ENCODE measurements at places on chromosomes 5 and 9.

DNA sequence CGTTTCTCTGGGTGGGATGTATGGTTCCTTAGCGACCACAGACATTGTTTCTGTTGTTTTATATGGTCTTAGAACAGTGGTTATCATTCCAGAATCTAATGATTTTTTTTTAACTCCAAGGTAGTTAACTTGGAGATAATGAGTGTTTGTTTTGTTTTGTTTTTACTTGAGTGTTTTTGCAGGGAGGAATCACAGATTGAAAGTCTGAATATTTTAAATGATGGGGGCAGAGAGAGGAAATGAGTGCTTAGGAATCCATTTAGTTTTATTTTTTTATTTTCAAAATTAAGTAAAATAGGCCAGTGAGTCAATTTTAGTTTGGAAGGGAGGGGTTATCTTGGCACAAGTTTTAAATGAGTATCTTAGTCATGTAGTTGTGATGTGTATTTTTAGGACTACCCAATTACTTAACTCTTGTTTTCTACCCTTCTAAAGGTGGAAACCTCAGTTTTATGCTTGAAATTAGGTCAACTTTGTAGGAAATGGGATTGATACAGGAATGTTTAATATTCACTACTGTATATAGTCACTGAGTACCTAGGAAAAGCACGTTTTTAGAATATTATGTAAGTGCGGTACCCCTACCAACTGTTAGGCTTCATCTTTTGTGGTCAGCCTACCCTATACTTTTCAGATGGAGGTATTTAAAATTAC lies 2.0 kb downstream of the UBE2R2 start:
- no peak for DNase-seq

DNA sequence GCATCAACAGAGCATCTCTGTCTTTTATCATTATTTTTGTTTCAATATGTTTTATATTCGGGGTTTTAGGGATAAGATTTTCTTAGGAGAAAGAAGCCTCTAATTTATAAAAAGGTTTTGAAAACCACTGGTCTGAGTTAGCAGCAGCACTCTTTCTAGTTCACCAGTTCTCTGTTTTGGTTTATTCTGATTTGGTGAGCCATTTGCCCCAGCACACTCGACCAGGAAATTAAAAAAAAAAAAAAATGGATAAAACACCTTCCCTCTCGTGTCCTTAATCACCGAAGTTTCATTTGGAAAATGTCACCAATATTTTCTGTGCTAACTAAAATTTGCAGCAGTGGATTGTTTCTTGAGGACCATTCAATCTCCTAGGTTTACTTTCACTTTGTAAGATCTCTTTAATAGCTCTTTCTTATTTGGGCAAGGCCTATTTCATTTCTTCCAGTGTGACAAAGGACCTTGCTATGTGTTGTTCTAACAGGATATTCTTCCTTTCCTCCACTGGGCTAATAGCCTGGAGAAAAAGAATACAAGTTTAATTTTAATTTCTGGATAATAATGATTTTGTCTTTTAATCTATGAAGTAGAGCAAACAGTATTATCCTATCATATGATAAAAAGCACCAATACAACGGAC lies 57.8 kb upstream of the ANXA1 start:
- no peak for DNase-seq

GRCh38 chr5:14487897-14488570 lies 93.6 kb upstream of the OTULINL start:
- no peak for DNase-seq

GRCh38 chr9:129828969-129829368 lies 5.0 kb upstream of the TOR1A start:
- DNase-seq = no peak

DNA sequence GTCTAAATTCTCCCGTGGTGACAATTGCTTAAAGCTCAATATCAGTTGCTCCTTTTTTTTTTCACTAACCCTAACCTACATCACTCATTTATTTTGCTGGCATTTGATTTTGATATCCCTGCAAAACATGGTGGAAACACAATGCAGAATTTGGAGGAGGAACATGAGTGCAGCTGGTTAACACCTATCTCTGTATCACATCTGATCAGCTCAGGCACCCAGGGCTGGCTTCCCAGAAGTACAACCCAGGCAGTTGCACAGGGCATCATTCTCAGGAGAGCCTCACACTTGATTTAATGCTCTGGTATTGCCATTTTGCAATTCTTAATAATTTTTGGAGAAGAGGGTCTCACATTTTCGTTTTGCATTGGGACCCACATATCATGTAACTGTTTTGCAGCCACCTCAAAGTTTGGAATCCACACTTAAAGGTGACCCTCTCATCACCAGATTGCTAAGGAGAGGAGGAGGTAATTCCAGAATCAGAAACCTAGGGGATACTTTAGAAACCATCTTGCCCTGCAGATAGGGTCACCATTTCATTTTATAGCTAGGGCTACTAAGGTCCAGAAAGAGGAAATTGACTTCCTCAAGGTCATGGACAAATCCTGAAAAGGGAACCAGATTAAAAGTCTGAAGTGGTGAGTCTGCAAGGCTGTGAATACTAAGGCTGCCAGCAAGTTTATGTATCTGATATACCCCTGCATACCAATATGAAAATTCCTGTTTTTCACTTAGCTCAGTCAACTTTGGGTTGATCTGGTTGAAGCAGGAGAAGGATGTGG lies 19.3 kb upstream of the ADAM19 start:
- no peak for DNase-seq

GRCh38 chr5:128002425-128002824 lies 81.1 kb upstream of the SLC12A2 start:
- DNase-seq = no peak

GRCh38 chr9:126565336-126566128 lies 48.2 kb upstream of the LMX1B start:
- no peak for DNase-seq

- DNase-seq = no peak
These were observed 46.8 kb upstream of the OTULINL start for GRCh38 chr5:14534773-14535172.

GRCh38 chr9:87658511-87658910 lies 67.4 kb upstream of the CTSL start:
- DNase-seq = no peak

DNA sequence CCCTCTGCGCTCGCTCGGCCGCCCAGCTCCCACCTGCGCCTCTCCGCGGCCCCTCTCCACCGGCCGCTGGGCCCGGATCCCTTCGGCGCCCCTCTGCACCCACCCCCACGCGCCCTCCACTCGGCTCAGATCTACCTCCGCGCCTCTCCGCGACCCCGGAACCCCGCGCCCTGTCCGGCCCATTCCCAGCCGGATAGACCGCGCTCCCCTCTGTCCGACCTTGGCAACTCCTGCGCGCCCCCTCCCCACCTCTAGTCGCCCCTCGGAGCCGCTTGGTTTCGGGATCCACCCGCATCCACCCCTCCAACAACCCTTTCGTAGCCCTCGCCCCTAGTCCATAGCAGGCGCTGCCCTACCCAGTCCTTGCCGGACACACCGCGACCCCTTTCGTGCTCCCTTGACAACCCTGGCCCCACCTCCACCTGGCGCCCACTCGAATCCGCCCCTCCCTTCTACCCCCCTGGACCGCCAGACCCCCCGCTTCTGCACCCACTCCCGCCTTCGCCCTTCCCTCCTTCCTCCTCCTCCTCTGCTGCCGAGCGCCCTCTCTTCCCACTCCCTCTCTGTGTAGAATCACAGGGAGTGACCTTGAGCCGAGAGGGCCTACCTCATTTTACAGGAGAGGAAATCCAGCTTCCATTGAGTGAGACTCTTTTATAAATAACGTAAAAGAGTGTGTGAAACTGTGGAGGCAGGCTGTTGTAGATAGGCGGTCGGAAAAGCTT lies 525 bp upstream of the AK3 start:
- peak; percentile 2 for DNase-seq

GRCh38 chr9:32550562-32551275 lies 1.4 kb upstream of the SMIM27 start:
- peak; percentile 91 for DNase-seq

GRCh38 chr9:115733318-115734110 lies 420.1 kb upstream of the PAPPA start:
- no peak for DNase-seq

DNA sequence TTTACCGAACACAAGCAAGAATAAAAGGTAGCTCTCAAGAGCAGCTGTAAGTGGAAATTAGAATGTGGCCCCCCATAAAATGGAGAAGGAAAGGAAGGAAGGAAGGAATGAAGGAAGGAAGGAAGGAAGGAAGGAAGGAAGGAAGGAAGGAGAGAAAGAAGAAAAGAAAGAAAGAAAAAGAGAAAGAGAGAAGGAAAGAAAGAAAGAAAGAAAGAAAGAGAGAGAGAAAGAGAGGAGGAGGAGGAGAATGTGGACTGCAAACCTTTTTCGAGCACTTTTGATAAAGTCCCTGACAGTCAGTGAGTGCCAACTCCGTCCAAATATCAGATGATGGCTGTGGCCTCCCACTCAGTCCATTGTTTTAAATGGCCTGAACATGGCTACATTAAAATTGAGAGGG lies 53.8 kb upstream of the SNX2 start:
- DNase-seq = no peak

DNA sequence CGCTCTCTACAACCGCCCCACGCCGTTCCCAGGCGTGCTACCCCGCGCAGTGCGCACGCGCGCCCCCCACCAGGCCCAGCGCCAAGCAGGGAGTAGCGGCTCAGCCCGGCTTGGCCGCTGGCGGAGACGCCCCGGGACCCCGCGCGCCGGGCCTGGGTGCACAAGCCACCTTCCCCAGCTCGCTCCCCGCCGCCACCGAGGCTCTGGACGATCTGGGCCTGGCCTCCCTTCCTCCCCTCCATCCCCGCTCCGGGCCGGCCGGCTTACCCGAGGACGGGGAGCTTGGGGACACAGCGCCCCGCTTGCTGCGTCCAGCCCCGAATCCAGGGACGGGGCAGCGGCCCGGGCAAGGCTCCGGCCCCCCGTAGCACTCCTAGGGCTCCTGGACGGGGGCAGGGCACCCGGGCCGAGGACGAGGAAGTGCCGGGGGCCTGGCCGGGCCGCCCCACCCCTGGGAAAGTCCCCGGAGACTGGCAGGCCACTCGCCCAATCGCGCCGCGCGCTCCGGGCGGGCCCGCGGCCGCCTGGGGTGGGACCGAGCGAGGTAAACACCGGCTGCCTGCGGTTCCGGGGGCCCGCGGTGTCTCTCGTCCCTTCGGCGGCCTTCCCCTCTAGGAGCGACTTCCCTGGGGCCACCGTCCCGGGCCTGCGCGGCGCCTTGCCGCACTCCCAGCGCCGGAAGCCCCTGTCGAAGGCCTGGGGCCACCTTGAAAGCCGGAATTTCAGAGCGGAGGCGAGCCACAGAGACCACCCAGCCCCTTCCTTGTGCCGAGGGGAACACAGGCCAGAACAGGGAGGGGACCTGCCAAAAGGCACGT lies at the start of gene TNIP1:
Gene TNIP1 (minus strand): TSS at position 422 of the 818 bp plus-strand sequence. CDS start 15,939 bp downstream, outside the sequence.
- peak; percentile 93 for DNase-seq

- DNase-seq = no peak
These were observed 205.7 kb downstream of the ADAMTS12 start for GRCh38 chr5:33685873-33686755.

DNA sequence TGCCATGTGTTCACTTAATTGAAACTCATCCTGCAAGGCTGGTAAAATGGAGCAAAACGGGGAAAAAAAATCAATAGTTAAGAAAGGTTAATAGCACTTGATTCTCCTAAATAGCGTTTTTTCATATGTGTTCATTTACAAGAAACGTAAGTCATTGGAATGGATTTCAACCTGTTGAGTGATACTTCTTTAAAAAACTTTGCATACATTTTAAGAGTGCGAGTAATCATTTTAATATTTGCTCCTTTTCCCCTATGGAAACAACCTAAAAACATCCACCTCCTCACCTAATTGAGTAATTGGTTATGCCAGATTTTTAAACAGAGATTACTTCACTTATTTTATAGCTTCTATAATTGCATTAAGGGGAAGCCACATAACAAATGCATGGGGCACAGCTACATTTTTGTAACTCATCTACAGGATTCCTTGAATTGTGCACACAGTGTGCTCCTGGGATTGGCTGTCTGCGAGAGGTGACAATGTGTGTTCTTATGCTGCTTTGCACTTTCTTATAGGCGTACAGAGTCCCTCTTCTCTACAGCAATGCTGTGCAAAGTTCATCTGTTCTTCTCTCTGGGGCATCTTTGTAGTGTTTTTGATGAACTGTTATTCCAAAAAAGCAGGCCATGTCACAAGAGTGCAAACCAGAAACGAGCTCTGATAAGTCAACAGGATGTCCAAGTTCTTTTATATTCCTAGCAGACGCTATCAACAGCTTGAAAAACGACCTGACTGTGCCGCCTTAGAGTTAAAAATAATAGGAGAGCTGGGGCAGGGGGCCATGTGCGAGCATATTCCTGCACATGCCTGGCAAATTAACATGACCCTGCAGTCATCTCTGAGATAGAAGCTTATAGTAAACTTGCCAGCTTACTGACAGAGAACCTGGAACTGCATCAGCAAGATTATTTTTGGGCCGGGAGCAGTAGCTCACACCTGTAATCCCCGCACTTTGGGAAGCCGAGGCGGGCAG lies 117.9 kb downstream of the GOLPH3 start:
- DNase-seq = no peak

- DNase-seq = no peak
These were observed 2.8 kb upstream of the IL3 start for GRCh38 chr5:132057498-132058255.

DNA sequence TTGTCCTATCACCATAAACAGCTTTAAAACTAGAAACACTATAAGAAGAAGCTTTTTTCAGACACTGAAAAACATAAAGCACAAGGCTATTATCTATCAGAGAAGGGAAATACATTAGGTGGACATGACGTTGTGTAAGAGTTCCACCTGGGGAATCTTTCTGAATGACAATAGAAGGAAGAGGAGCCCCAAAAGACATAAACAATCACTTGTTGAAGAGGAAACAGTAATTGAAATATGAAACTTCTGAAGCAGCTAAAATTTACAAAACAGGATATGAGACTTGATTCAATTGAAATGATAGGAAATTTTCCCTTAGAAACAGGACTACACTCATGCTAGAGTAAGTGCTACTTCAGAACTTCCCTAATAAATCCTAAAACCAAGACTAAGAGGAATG lies 933.6 kb downstream of the EFNA5 start:
- no peak for DNase-seq

- DNase-seq = no peak
These were observed 150.9 kb downstream of the NUDT12 start for GRCh38 chr5:103411711-103412110.

GRCh38 chr5:115343855-115344254 lies 47.4 kb upstream of the CCDC112 start:
- DNase-seq = no peak

- DNase-seq = no peak
These were observed 414.0 kb upstream of the ACTBL2 start for GRCh38 chr5:57896576-57896975.

GRCh38 chr5:101160002-101160401 lies 256.9 kb upstream of the ST8SIA4 start:
- no peak for DNase-seq
